Upper lobe of right lung (tissue), 1 donor: ENCODE measurements at places on chromosomes 12 and 14. TPM values are rescaled to one million over a fixed set of nuclear protein-coding genes. Genes with fewer than 3 reads are reported as not detected.

- DNase-seq = no peak
Observed at GRCh38 chr12:1044696-1045095, 53.7 kb downstream of the ERC1 start.

The ZC2HC1C gene
- 4.5 TPM for total RNA-seq

GRCh38 chr14:71607056-71607455, 325.2 kb upstream of the RGS6 start:
- DNase-seq = no peak

The IL26 gene
- not detected for total RNA-seq

GRCh38 chr12:29582677-29583272, 85.3 kb upstream of the OVCH1 start:
- DNase-seq = no peak

DNA sequence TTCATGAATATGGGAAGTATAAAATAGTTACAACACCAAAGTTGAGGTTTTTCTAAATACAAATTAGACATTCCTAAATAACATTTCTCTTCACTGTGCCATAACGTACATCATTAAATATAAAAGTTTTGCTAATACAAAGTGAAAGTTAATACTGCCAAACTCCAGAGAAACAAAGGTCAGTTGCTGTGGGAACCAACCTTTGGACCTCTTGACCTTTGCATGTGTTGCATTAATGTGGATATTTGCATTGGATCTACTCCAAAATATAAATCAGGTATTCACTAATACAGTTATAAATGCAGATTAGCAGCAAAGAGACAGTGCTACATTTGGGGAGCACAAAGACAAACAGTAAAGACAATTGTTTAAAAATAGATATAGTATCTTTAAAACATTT, 366.0 kb upstream of the USP15 start:
- DNase-seq = no peak

- no peak for DNase-seq
Observed at GRCh38 chr12:3041558-3042164, 35.5 kb upstream of the TSPAN9 start.

The SPATA7 gene
- total RNA-seq = 12.3 TPM

- DNase-seq = no peak
Observed at GRCh38 chr12:10807186-10807585, at the start of gene TAS2R8. TAS2R8 (minus strand) TSS chr12:10807286; CDS start chr12:10806980, 306 bp downstream.

- no peak for DNase-seq
Observed at GRCh38 chr14:24042746-24043145, 9.1 kb upstream of the CARMIL3 start.

- no peak for DNase-seq
Observed at GRCh38 chr12:25347716-25348592, 97.2 kb upstream of the KRAS start.

DNA sequence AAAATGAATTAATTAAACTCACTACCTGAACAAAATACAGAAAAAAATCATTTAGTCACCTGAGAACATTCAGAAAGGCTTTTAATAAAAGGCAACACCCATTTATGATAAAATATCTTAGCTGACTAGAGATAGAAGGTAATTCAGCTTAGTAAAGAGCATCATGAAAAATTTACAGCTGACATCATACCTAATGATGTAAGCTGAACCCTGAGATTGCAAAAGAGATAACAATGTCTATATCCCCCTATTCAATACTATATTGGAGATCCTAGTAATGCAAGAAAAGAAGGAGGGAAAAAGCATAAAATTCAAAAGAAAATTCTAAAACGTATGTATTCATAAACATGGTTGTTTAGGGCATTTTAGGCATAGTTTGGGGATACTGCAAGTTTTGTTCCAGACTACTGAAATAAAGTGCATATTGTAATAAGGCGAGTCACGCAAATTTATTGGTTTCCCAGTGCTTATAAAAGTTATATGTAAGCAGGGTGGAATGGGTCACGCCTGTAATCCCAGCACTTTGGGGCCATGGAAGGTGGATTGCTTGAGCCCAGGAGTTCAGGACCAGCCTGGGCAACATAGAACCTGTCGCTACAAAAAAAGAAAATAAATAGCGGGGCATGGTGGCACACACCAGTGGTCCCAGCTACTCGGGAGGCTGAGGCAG, 292.0 kb downstream of the FBXL14 start:
- DNase-seq = no peak

DNA sequence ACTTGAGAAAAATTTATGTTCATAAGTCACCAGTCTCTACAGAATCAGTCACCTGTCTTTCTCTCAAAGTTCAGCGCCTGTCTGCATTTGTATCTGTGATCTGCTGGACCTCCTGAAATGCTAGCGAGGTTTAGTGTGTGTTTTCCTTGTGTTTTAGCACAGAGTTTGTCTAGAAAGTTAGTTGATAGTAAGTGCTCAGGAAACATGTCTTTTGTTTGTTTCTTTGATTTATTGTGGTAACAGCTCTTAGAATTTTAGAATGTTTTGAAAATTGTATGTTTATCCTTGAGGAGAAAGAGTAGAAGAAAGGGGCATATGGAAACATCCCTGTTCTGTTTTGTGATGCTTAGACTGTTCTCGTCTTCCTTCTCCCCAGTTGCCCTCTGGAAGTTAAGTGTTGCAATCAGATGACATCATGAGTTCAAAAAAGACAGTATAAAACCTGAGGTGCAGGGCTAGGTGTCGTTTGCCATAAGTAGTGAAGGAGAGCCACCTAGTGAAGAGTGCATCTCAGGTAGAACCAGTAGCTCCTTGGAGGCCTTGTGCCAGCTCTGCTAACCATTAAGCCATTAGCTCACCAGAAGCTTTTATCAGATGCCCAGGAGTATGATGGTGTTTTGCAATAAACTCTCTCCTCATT, 44.8 kb downstream of the FBXW8 start:
- peak; percentile 71 for DNase-seq

- DNase-seq = no peak
Observed at GRCh38 chr12:102023343-102023930, 38.4 kb downstream of the WASHC3 start.

DNA sequence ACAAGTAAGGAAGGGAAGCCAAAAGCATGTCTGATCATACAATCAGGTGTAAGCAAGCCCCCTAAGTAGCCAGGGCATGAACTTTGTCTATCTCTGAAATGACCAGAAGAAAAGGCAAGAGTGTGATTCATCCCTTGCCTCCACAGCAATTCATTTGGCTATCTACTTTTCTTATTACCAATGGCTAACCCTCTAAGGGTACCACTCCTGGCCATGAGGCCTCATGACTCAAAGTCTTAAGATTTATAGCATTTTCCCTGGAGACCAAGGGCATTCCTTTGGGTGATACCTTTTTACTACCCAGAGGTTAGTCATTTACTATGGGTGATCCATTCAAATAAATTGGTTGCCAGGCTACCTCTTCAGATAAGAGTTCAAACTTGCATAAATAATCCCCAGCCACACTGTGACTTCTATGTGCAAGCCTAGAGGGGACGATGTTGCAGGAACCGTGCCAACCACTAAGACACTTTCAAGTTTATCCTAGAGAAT, 1.5 kb upstream of the LGALS3 start:
- DNase-seq = no peak

The NKX2-1 gene
- total RNA-seq = 177 TPM

The ALG10B gene
- 9.6 TPM for total RNA-seq

- DNase-seq = no peak
Observed at GRCh38 chr14:62143245-62143644, 381.0 kb downstream of the SNAPC1 start.

DNA sequence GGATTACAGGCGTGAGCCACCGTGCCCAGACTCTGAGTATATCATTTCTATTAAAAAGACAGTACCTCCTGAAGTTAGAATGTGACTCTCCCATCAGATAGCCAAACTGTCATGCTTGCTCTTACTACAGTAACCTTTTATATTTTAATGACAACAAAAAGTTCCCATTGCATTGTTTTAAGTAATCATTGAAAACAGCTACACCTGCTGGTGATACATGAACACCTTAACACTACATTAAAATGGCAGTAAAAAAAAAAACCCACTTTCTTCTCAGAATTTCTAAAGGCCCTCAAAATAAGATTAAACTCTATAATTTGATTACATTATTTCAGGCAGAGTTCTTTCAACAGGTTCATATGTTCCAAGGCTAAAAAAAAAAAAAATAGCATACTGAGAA, 76.7 kb downstream of the SH2B3 start:
- no peak for DNase-seq

- peak; percentile 83 for DNase-seq
Observed at GRCh38 chr12:52231305-52232202, 1.5 kb upstream of the KRT7 start.

GRCh38 chr14:57008534-57008933, 198.3 kb upstream of the OTX2 start:
- no peak for DNase-seq
